Brain pericyte (primary cell): ENCODE measurements at places on chromosomes 1 and 21.

DNA sequence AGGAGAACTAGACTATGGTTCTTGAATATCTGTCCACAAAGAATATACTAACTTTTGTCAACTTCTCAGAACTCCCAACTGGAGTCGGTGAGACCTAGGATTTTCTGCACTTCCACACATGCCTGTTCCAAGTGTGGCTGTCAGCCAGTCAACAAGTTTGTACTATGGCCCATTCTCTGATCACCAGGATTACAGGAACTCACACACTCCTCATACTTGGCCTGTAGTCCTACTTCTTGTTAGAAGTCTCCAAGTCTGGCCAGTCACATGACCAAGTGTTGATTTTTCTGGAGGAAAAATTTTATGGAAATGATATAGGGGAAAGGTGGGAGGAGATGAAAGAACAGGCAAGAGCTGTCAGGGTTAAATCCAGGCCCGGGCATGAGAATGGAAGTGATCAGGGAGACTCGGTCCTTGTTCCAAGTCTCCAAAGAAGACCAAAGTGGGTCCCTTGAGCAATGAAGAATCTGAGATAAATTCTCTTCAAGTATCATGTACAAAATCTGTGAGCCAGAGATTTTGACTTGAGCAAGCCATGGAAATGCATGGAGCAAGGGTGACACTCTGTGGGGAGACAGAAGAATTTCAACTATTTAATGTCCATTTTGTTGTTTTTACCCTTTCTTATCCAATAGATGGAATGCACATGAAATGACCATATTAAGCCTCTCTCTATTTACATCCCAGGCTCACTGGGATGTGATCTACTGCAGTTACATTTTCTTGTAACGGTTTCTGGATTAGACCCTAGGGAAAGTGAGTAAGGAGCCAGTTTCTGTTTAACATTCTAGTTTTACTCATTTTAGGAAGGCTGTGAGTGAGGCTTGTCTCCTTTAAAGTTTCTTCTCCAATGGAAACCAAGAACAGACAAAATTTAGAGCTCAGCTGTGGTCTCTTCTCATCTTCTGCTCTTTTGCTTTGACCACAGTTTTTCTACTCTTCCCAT is 320.9 kb downstream of the ASTN1 start:
- DNase-seq = no peak

- DNase-seq = no peak
These were observed 63.3 kb downstream of the MEF2D start for GRCh38 chr1:156437037-156437867.

GRCh38 chr21:38643404-38644023 is 145.2 kb upstream of the ERG start:
- DNase-seq = no peak

DNA sequence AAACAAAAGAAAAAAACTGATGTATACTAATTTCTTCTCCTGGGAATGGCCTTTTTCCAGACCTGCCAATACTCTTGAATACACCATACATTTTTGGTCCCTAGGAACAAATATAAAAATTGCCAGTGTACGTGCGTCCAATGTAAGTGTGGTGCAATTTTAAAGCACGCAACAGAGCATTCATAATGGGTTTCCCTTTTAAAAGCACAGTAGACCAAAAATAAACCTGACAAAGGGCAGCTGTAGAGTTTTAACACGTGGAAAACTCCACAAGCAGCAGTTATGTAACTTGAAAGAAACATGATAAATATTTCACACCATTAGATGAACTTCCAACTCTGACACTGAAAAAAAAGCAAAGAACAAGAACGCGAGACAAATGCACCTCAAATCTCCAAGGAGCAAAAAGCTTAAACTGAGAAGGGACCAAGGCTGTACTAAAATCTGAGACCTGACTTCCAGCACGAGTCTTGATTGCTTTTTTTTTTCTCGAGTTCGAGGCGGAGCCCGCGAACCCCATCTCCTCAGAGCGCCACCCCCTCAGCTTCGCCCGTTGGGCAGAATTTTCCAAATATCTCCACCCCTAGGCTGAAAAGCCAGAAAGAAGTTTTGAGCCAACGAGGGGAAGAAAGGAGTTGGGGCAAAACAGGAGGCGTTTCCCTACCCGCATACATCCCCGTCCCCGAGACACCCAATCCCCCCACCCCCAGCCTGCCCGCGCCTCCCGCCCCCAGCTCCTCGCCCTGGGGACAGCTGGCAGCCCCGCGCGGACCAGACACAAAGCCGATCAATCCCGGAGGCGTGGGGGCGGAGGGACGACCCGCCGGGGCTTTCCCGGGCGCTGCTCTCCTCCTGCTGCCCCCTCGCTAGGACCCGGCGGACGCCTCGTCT is at the start of gene JAM2:
Gene JAM2 (plus strand): TSS at position 599 of the 891 bp plus-strand sequence. CDS start 564 bp downstream, outside the sequence.
- DNase-seq = no peak

- no peak for DNase-seq
These were observed 29.0 kb downstream of the SPATA6 start for GRCh38 chr1:48442864-48443619.

DNA sequence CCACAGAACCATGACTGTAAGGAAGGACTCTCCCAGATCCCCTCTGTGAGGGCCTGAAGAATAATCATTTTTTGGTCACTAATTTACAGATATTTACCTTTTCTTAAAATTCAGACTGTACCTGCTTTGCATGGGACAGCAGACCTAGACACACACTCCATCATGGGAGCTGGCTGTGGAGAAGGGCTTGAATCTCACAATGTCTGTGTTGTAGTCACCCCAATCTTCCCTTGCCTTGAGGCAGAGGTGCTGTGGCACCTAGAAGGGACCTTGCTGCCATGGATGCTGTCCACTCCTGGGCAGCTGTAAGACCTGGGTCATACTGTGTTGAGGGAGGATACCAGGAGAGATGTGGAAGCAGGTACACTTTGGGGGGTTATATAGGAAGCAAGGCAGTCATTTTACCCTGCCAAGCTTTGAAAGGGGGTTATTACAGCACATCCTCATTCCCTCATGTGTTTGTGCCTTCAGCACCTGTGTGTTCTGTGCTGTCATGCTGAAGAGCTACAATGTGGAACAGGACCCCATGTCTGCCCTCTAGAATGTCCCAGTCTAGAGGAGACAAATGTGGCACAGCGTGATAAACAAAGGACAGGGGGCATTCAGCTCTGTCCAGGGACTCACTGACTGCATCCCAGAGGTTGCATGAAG is 27.1 kb downstream of the TRAF5 start:
- no peak for DNase-seq

- DNase-seq = no peak
These were observed 657.0 kb downstream of the AMY1C start for GRCh38 chr1:104406728-104407127.

GRCh38 chr1:162391790-162392563 is 10.4 kb downstream of the C1orf226 start:
- no peak for DNase-seq

DNA sequence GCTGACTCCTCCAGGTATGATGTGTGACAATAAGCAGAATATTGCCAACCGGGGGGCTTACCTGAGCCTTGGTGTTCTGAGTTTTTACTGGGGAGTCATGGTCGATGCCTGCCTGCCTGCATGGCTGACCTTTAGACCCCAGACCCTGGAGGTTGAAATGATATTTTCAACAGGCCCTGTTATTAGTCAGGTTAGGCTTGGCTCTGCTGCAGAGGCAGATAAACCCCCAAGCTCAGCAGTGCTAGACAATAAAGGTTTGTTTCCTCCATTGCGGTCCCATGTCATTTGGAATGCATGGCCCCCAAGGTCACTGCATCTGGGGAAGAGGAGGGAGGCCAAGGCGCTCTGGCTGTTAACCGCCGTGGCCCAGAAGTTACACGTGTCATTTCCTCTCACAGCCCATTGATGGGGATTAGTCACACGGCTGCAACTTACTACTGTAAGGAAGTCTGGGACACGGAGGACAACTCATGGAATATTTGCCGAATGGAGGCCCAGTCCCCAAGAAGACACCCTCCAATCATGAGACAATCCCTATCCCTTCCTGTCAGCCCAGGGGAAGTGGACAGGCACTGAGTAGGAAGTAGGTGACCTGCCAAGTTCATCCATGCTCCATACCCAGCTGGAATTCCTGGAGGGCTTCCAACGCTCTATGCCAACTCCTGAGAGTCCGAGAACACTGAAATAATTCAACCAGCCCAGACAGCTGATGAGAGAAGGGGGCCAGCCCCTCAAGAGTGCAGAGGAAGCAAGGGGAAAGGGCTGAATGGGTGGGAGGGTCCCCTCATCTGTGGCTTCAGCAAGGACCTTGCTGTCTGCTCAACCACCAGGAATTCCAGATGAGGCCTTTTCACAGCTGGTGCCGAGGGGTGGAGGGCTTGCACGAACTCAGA is 97.3 kb downstream of the TAS1R2 start:
- DNase-seq = no peak
